ENCODE measurements at places on chromosomes 6 and 20.

GRCh38 chr6:134708079-134708478, 241.8 kb downstream of the ALDH8A1 start:
- H3K36me3 ChIP-seq: no peaks in the 10 kb centered on the region
- H3K27ac ChIP-seq: no peak overlapping the region
- peaks cover 52% of the 10 kb centered on the region for H3K27me3 ChIP-seq
- DNase-seq: no peak

DNA sequence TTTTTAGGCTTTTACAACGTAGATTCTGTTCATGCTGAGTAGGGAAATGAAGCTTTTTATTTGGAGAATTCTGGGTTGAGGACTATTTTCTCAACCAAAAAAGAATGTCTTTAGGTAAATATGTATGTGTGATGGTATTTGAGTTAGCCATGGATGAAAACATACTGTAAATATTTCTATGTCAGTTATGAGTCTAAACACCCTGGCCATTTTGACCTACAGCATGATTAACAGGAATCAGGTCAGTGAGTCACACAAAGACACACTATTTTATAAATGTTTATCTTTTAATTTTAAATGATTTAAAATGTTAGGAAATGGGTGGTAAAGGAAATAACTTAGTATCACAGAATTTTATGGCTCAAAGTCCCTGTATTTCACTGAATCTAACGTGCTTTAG, 851.7 kb upstream of the MAP3K7 start:
- H3K4me3 ChIP-seq: no peak overlapping the region
- no peaks in the 10 kb centered on the region for H3K36me3 ChIP-seq
- H3K27me3 ChIP-seq: no peaks in the 10 kb centered on the region
- no peak overlapping the region for H3K27ac ChIP-seq
- no peaks in the 10 kb centered on the region for H3K4me1 ChIP-seq

DNA sequence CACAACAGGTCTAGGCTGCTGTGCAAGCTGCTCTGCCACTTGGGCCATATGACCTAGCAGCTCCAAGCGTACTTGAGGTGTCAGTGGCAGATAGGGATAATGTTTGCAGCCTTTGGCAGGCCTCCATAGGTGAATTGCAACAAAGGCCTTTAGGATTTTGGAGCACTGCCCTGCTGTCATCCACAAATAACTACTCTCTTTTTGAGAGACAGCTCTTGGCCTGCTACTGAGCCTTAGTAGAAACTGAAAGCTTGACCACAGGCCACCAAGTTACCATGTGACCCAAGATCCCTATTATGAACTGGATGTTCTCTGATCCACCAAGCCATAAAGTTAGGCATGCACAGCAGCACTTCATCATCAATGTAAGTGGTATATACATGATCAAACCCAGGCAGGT, 29.9 kb downstream of the FBXO30 start:
- H3K27ac ChIP-seq: no peak overlapping the region
- H3K4me3 ChIP-seq: no peak overlapping the region
- H3K4me1 ChIP-seq: no peaks in the 10 kb centered on the region
- no peak for DNase-seq

DNA sequence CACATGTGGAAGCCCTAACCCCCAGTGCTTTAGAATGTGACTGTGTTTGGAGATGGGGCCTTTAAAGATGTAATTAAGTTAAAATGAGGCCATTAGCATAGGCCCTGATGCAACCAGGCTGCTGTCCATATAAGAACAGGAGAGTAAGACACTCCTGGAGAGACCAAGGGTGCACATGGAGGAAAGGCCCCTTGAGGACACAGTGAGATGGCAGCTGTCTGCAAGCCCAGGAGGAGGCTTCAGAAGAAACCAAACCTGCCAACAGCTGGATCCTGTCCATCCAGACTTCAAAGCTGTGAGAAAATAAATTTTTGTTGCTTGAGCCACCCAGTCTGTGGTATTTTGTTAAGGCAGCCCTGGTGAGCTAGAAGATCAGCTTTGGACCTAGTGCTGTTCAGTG, 16.8 kb upstream of the SNRPB2 start:
- no peak overlapping the region for H3K4me3 ChIP-seq
- peaks cover 25% of the 10 kb centered on the region for H3K27me3 ChIP-seq
- no peak for DNase-seq
- H3K4me1 ChIP-seq: peaks cover 11% of the 10 kb centered on the region
- no peak overlapping the region for H3K27ac ChIP-seq
- H3K36me3 ChIP-seq: no peaks in the 10 kb centered on the region

GRCh38 chr6:163436843-163437242, 22.3 kb downstream of the QKI start:
- H3K4me1 ChIP-seq: peaks cover 27% of the 10 kb centered on the region
- no peak overlapping the region for H3K27ac ChIP-seq
- peaks cover 15% of the 10 kb centered on the region for H3K36me3 ChIP-seq
- H3K4me3 ChIP-seq: no peak overlapping the region

GRCh38 chr6:90911642-90912041, 324.8 kb upstream of the MAP3K7 start:
- H3K27me3 ChIP-seq: peaks cover 27% of the 10 kb centered on the region
- no peak overlapping the region for H3K27ac ChIP-seq
- DNase-seq: no peak
- no peaks in the 10 kb centered on the region for H3K36me3 ChIP-seq
- H3K4me3 ChIP-seq: no peak overlapping the region

- no peaks in the 10 kb centered on the region for H3K36me3 ChIP-seq
- no peak for DNase-seq
- peaks cover 1% of the 10 kb centered on the region for H3K27me3 ChIP-seq
- H3K4me3 ChIP-seq: no peak overlapping the region
These were observed 11.2 kb upstream of the GRM1 start for GRCh38 chr6:146017672-146018071.

DNA sequence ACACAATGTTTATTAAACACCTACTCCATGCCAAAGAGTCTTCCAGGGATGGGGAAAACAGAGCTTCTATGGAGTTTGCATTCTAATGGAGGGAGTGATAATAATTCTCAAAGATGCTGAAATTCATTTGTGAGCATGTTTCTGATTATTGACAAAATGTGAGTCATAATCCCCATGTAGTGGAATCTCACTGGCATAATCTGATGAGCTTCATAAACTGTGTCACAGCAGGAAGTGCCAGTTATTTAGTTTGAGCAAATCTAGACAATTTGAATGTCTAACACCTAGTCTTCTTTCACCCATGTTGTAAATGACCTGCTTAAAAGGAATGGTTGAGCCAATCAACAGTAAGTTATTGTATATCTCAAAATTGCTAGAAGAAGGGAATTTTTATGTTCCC, 95.1 kb downstream of the KCNQ5 start:
- H3K27me3 ChIP-seq: no peaks in the 10 kb centered on the region
- peaks cover 4% of the 10 kb centered on the region for H3K4me1 ChIP-seq
- no peak overlapping the region for H3K4me3 ChIP-seq

- H3K4me3 ChIP-seq: peak overlapping the region; percentile 64
- no peak overlapping the region for H3K27ac ChIP-seq
- peaks cover 35% of the 10 kb centered on the region for H3K4me1 ChIP-seq
- H3K27me3 ChIP-seq: peaks cover 69% of the 10 kb centered on the region
- peaks cover 4% of the 10 kb centered on the region for H3K36me3 ChIP-seq
These were observed 36.8 kb downstream of the NCR2 start for GRCh38 chr6:41371992-41372831.

GRCh38 chr20:12977328-12978125, 31.2 kb upstream of the SPTLC3 start:
- H3K36me3 ChIP-seq: no peaks in the 10 kb centered on the region
- H3K27me3 ChIP-seq: no peaks in the 10 kb centered on the region
- no peak overlapping the region for H3K4me3 ChIP-seq
- DNase-seq: no peak

DNA sequence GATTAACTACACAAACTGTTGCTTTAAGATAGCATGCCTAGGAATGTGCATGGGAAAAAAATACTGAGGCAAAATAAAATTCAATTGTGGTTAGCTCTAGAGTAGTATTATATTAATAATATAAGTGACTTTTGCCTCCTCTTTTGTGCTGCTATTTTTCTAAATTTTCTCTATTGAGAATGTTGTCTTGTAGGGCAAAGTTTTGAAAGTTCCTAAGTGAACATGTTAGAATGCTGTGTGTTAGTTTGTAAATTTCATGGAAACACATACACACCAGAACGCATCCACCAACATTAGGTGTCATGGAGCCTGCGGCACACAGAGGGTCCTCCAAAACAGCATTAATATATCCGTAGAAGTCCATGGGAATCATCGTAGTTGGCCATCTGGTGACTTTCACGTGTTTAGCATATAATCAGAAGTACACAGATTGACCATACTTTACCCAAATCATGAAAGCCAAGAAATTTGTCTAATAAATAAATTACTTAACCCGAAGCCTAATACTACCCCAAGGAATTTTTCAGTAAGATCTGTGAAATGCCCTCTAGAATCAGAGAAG, 25.6 kb downstream of the ARHGAP18 start:
- H3K4me3 ChIP-seq: peak overlapping the region; percentile 22
- no peaks in the 10 kb centered on the region for H3K27me3 ChIP-seq
- DNase-seq: no peak
- H3K36me3 ChIP-seq: peaks cover 3% of the 10 kb centered on the region
- peaks cover 59% of the 10 kb centered on the region for H3K4me1 ChIP-seq

- H3K4me3 ChIP-seq: no peak overlapping the region
- H3K36me3 ChIP-seq: no peaks in the 10 kb centered on the region
- peaks cover 23% of the 10 kb centered on the region for H3K27me3 ChIP-seq
- no peak for DNase-seq
- H3K27ac ChIP-seq: peak overlapping the region; percentile 71
- peaks cover 10% of the 10 kb centered on the region for H3K4me1 ChIP-seq
These were observed 8.2 kb upstream of the AHCY start for GRCh38 chr20:34311118-34312023.

GRCh38 chr6:144314562-144314961, 29.4 kb downstream of the UTRN start:
- peaks cover 21% of the 10 kb centered on the region for H3K4me1 ChIP-seq
- H3K4me3 ChIP-seq: no peak overlapping the region
- H3K27me3 ChIP-seq: no peaks in the 10 kb centered on the region
- no peaks in the 10 kb centered on the region for H3K36me3 ChIP-seq

DNA sequence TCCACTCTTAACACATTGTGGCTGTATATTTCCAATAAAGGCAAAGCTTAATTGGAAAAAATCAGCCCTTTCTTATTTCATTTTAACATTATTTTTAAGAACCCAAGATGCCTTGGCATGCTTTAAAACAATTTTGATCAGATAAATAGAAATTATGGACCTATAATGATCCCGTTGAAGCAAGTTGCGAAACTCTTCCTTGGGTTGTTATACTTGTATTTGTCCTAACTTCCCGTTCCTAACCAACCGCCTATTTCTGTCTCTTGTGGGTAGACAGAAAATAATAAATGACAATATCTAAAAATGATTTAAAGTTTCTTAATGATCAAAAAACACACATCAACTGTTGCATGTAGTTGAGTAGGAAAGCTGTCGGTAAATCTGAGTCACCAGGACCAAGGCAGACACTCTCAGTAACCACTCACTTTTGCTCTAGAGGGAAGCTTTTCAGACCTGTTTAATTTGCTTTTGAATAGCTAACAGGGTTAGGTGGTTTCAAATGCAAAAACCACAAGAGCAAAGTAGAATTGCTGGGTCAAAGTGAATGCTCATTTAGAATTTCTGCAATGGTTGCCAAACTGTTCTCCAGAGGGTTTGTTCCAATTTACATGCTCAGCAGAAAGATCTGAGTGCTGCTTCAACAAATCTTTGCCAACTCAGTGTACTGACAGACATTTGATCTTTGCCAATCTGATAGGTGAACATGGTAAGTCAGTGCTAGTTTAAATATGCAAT, 34.2 kb upstream of the KCNK5 start:
- no peak overlapping the region for H3K4me3 ChIP-seq
- no peaks in the 10 kb centered on the region for H3K36me3 ChIP-seq
- no peak overlapping the region for H3K27ac ChIP-seq

- no peak overlapping the region for H3K4me3 ChIP-seq
- H3K36me3 ChIP-seq: no peaks in the 10 kb centered on the region
- H3K4me1 ChIP-seq: peaks cover 2% of the 10 kb centered on the region
- no peak for DNase-seq
- no peak overlapping the region for H3K27ac ChIP-seq
These were observed 2.8 kb downstream of the PDE10A start for GRCh38 chr6:165659945-165660856.

DNA sequence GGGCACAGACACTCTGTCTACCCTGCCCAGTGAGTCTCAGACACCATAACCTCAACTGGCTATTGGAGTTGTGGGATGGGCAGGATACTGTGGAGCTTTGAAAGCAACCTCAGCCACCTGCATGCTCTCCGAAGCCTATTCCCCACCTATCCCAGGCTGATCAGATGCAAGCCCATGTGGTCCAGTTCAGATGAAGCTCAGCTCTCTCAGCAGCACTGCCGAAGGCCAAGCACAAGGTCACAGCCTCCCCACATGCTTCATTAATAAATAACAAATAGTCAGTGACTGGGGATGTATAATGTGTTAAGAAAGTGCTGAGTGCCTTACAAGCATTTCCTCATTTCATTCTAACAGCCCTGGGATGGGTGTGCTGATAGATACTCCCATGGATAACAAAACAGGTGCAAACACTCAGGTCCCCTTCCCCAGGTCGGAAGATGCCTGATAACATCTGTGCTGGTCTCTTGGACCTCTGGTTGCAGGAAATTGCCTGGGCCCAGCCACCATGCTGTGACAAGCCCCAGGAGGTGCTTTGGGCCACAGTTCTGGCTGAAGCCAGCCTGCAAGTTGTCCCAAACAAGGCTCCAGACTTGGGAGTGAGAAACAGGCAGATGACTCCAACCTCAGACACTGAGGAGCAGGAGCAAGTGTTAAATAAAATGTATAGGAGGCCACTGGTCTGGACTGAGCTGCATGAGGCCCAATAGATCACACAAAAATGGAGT, 3.7 kb downstream of the ACSS1 start:
- H3K27me3 ChIP-seq: no peaks in the 10 kb centered on the region
- DNase-seq: no peak
- no peak overlapping the region for H3K4me3 ChIP-seq
- peak overlapping the region; percentile 77 for H3K27ac ChIP-seq
- H3K36me3 ChIP-seq: peaks cover 39% of the 10 kb centered on the region
- peaks cover 68% of the 10 kb centered on the region for H3K4me1 ChIP-seq

GRCh38 chr20:9478771-9479170, 35.6 kb upstream of the LAMP5 start:
- H3K36me3 ChIP-seq: no peaks in the 10 kb centered on the region
- no peak overlapping the region for H3K4me3 ChIP-seq
- H3K27ac ChIP-seq: no peak overlapping the region

GRCh38 chr6:13827032-13827431, 12.7 kb upstream of the MCUR1 start:
- H3K27me3 ChIP-seq: peaks cover 18% of the 10 kb centered on the region
- no peak for DNase-seq
- no peaks in the 10 kb centered on the region for H3K4me1 ChIP-seq

Measured in effector memory CD8-positive, alpha-beta T cell (primary cell).